ENCODE measurements at places on chromosomes 3 and 15.

DNA sequence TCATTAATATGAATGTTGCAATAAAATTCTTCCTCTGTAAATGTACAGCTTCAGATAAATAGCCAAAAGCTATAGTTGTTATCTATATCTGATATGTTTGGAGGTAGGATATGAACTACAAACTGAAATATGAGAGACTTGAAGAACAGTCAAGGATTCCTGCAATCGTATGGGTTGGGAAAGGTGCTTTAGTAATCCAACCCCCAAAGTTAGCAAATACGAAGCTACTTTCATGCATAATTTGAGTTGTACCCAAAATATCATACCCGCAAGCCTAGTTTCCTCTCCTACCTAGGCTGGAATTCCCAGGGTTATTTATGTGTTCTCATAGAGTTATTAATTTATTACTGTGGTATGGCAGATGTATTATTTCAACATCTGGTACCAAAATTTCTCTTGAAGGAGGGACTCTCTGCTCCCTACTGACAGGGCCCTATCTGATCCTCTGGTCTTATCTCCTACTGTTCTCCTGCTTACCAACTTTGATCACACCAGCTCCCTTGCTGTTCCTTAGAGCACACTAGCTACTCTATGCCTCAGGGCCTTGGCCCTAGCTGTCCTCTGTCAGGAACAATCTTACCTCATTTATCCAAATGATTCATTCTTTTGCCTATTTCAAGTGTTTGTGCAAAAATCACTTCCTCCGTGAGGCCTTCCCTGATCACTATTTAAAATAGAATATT is 140.4 kb upstream of the CCDC54 start:
- no peak for DNase-seq

GRCh38 chr3:72675243-72675642 is 173.0 kb downstream of the SHQ1 start:
- DNase-seq = no peak

- no peak for DNase-seq
Measured at GRCh38 chr15:93428807-93429351, 339.9 kb upstream of the RGMA start.

- no peak for DNase-seq
Measured at GRCh38 chr3:81435050-81435449, 326.4 kb downstream of the GBE1 start.

- DNase-seq = no peak
Measured at GRCh38 chr3:114026331-114026730, 30.0 kb downstream of the CCDC191 start.

GRCh38 chr3:162175145-162175544 is 678.5 kb downstream of the OTOL1 start:
- no peak for DNase-seq

- DNase-seq = no peak
Measured at GRCh38 chr3:119746423-119746822, 35.5 kb upstream of the NR1I2 start.

- no peak for DNase-seq
Measured at GRCh38 chr3:194377708-194378107, 8.2 kb upstream of the LRRC15 start.

GRCh38 chr3:148681080-148681479 is 16.6 kb upstream of the AGTR1 start:
- no peak for DNase-seq

- no peak for DNase-seq
Measured at GRCh38 chr15:82058026-82058425, 12.2 kb upstream of the MEX3B start.

- no peak for DNase-seq
Measured at GRCh38 chr3:60391292-60391691, 860.0 kb downstream of the FHIT start.

- no peak for DNase-seq
Measured at GRCh38 chr3:32743934-32744333, 58.9 kb downstream of the CNOT10 start.

DNA sequence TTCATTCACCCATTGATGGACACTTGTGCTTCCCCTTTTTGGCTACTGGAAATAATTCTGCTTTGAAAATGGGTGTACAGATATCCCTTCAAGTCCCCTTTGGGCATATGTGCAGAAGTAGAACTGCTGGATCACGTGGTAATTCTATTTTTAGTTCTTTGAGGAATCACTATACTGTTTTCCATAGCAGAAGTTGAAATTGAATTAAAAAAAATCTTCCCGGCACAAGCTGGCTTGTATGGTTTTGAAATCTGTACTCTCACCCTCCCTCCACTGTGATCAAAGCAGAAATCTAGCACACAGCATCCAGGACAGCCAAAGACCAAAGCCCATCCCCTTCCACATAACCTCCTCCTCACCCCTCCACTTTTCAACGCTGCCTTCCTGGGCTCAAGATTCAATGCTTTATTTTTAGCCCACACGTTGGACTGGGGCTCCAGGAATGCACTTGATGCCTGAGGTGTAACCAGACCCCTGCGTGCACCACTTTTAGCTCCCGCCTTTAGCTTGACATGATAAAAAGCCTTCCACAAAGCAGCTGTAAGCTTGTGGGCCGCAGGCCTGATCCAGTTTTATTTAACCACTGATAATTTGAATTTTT is 29.9 kb downstream of the TMEM40 start:
- DNase-seq = peak; percentile 92

DNA sequence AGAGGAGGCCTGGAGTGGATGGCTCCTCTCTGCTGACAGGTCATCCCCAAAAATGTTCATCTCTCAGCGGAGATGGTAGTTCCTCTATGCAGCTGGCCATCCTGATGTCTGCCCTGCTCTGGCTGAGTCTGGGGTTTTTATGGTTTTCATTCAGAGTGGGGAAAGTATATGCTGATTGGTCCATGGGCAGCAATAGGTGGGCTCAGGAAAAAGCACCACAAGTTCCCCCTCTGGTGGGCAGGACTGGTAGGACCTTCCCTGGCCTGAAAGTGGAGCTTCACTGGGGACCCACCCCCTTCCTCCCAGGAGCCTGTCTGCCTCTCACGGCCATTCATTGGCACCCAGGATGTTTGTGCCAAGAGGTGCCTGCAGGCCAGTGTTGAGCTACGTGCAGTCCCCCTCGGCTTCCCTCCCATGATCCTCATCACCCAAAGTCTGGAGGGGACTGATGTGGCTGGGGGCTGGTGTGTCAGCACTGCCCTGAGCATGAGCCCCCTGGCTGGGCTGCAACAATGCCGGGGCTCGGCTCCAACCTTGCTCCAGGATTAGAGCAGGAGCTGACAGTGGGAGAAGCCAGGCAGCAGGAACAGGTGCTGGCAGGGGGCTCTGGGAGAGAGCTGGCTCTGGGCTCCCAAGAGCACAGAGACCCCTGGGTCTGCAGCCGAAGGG is 13.1 kb upstream of the BLOC1S6 start:
- no peak for DNase-seq

DNA sequence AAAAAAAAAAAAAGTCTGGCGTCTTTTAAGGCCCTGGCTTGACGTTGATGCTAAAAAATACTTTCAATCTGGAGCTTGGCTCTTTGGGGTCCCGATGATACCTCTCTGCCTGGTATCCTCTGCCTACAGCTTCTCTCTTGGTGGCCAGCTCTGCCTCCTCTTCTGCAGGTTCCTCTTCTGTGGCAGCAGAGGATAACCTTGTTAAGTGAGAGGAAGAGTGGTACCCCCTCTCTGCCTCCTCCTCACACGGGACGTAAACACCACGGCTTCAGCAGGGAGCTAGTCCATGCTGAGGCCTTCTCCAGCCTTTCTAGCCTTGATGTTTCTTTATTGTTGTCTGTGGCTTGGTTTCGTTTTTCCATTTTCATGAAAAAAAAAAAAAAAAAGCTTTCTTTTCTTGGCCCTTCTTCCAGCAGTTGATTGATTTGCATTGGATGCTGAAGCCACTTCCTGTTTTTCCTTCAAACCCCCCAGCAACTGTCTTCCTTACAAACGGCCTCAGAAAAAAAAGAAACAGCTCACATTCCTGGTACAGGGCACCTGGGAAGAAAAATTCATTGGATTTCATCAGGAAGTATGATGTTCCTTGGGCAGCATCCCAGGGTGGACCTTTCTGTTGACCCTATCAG is 59.7 kb downstream of the RORA start:
- DNase-seq = no peak

DNA sequence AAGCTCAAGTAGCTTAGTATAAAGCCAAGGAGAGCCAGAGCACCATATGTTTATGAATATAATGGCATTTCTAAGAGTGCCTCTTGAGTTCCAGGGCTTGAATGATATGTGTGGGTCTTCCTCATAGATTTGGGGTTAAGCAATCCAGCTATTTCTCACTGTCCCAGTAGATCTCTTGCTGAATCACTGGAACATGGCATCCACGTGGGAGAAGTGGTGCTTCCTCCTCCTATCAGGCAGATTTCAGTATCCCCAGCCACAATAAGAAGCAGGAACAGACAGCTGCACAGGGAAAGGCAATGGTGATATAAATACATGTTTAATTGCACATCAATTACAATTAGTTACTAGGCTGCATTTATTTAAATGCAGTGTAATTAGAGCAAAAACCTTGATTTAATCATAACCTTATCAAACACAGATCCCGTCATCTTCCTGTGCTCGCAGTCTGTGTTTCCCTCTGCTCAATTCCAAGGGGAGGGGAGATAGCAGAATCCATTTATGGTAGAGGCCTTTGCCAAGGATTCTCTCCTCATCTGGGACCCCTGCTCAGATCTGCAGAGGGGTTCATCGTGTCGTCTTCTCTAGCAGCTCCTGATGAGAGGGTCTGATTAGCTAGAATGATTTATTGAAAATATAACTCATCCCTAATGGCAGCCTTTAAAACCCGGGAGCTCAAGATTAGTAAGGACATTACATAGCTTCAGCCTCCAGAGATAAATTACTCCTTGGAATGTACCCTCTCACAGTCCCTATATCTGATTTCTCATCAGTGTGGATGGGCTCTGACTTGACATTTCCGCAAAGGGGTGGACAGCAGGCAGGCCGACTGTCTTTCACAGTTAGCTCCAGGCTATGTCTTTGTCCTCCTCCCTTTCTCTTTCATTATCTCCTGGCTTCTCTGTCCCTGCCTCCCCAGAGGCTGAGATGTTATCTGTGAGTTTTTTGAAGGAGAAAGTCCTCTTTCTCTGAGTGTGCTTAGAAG is 775.9 kb downstream of the AGBL1 start:
- no peak for DNase-seq

DNA sequence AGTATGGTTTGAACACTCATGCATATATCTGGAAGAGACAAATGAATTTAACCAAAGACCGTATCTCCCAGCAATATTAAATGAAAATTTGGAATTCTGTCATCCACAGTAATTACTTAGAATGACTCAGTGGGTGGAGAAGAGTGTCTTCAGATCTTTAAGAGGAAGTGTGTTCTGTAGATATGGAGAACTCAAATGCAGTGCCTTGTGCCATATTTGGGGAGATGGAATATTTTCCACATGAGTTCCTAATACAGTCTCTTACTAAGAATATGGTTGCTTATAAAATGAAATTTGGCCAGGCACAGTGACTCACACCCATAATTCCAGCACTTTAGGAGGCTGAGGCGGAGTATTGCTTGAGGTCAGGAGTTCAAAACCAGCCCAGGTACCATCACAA is 40.5 kb downstream of the ANO10 start:
- no peak for DNase-seq

DNA sequence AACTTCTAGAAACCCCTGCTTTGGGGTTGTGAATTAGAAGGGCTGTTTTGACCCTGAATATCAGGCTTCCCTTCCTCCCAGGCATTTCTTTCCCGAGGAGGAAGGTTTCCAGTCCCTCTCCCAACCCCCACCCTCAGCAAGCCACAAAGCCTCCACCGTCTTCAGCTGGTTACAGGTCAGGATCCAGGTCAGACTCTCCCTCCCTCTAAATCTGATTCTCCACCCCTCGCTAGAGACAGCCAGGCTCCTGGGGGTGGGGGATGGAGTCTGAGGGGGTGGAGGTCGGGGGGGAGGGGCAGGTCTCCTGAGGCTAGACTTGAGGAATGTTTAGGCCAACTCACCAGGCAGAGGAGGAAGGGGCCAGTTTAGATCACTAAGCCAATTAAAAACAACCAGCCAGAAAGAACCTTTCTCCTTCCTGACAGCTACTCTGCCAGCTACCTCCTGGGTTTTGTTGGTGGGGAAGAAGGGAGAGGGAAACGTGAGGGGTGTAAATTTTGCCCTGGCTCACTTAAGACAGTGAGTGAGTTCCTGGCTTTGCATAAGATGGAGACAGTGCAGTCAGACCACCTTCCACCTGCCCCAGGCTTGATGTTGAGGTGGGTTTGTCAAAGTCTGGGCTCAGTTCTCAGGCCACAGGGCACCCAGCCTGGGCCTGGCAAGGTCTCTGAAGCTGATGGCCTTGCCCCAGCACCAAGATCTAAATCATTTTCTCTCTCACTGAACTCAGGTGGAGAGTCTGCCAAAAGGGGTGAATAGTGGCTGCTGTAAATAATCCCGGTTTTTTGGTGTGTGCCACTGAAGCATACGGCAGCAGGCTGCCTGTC is 19.5 kb downstream of the BMF start:
- no peak for DNase-seq

DNA sequence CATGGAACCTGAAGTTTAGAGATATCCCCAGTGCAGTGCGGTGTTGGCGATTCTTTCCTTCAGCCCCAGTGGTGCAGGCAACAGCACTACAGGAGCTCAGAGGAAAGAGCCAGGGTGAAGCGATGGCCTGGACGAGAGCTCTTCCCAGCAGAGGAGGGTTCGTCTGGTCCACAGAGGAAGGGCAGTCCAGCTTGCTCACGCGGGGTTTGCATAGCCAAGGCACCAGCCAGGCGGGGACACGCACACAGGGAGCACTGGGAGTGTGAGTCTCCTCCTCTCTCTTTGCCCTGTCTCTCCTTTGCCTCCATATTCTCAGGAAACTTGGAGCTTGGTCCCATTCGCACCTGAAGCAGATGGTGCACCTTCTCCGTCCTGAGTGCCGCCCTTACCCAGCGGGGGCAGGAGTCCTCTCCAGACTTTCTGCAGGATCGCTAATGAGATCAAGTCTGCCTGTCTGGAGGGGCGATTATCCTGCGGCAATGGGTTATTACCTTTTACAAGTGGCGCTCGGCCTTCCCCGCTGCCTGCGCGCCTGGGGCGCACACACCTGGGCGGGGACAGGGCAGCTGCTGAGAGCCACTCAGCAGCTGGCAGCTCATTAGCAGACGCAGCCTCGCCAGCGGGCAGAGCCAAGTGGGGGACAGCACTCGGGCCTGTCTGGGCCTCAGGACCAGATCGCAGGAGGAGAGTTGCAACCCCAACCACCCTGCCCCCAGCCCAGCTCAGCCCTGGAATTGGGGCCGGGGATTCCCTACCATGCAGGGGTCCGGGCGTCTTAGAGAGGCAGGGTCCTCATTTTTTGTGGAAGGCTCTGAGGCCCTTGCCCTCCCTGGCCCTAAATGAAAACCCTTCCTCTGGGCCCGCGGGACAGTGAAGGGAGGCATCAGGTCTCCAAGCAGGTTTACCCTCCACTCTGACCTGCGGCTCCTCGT is 119.0 kb upstream of the MEF2A start:
- no peak for DNase-seq

DNA sequence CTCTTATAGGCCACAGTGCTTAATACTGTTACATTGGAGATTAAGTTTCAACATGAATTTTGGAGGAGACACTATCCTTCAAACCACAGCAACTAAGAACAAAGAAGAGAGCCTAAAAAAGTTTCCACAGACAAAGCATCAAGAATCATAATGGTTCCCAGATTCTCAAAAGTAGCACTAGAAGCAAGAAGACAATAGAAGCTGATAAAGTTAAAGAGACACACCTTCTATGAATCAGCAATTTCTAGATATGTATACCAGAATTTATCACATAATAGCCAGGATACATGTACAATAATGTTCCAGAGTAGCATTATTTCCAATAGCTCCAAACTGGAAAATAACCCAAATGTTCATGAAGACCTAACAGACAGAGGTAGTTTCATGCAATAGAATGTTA is 12.2 kb downstream of the NKIRAS1 start:
- DNase-seq = no peak
